ENCODE measurements at places on chromosomes 7 and 10. TPM values are rescaled to one million over a fixed set of nuclear protein-coding genes. Genes with fewer than 3 reads are reported as not detected.

Gene MNX1
- total RNA-seq, result not detected

Gene ZNF487
- total RNA-seq, result 36.5 TPM

Gene SLC29A3
- 1.2 TPM for total RNA-seq

Gene VAX1
- not detected for total RNA-seq

Gene SLC13A4
- total RNA-seq, result 3.3 TPM

Gene PALD1
- 0.18 TPM for total RNA-seq

Gene GRID2IP
- not detected for total RNA-seq

All from fibroblast of the aortic adventitia (primary cell).